ENCODE measurements at places on chromosomes 5 and 9.

GRCh38 chr5:6461793-6462650 is 13.4 kb downstream of the UBE2QL1 start:
- no peak for DNase-seq

DNA sequence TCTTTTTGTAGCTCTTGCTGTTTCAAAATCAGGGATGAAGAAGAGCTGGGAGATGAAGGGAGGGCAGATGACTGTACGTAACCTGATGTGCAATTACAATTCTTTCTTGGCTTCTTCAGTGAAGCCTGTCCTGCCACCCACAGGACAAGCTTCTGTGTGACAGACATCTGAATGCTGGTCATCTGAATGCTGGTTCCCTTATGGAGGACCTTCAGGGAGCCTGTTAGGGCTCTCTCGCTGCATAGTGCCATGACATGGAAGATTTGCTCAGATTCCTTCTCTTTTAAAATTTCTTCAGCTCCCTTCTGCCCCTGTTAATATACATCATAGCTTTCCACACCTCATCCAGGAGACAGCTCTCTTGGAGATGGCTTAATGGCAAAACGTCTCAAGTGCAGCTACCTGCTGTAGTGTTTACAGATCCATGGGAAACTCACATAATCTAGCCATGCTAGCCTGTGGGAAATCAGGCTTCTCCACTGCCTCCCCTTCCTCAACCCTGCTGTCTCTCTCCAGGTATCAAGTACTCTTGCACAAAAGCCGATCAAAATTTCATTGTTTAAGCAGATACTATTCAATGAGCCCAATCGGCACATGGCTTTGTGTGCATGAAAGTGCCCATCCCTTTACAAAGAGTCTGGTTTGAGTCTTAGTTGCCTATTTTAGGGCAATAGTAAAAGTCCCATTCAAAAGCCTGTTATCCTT is 134.6 kb downstream of the RAB3C start:
- DNase-seq: no peak

DNA sequence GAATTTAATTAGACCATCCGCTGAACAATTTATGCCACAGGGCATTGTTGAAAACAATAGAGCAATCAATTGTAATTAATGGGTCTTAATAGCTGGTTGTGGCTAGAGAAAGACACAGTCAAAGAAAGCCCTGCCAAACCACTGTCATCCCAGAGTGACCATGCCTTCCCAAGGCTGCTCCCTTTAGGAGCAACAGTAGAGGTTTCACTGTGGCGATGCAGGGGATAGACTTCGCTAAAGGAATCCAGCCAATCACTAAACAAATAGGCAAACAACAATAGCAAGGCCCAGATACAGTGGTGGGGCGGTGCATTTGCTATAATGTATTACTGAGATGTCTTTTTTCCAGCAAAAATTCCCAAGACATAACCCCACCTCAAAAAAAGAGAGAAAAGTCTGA is 87.8 kb upstream of the SLC27A6 start:
- DNase-seq: no peak

DNA sequence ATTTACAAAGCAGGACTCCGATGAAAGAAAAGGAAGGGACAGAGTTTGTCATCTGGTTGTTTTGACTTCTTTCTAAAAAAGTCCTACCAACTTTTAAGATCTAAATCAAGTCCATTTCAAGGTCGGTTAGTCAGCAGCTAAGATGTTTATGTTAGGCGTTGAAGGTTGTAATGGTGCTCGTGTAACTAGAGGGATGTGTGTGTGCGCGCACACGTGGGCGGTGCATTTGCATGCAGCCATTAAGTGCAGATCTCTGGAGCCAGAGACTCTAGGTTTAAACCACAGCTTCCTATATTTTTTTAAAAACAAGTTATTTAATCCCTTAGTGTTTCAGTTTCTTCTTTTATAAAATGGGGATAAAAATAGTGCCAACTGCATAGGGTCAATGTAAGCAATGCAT is 77.0 kb upstream of the SMIM32 start:
- no peak for DNase-seq

DNA sequence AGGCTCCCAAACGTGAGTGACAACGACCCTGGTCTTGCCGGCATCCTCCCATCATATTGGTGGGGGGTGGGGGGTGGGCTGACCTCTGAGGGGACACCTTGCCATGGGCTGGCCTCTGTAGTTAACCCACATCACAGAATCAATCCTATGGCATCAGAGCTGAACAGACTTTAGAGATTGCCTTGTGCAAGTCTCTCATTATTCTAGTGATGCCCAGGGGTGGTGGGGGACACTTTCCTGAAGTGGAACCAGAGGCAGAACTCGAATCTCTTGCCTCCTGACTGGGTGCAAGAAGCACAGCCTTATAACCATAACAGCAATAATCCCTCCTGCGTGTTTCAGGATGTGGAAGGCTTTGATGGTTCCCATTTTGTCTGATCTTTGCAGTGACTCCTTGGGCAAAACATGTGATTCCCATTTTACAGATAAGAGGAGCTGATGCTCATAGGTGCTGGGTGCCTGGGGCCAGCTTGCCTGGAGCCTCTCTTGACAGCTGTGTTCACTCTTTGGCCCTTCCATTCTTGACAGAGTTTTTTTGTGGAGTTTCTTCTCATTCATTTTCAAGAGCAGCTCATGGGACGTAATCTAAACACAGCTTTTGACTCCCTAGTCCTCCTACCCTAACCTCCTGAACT is 18.6 kb upstream of the PITX1 start:
- DNase-seq: no peak

DNA sequence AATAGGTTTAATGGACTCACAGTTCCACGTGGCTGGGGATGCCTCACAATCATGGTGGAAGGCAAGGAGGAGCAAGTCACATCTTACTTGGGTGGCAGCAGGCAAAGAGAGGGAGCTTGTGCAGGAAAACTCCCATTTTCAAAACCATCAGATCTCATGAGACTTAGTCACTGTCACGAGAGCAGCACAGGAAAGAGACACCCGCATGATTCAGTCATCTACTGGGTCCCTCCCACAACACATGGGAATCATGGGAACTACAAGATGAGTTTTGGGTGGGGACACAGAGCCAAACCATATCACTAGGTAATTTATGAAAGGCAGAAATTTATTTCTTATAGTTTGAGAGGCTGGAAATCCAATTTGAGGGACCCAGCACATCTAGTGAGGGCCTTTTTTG is 40.0 kb downstream of the MTREX start:
- peak; percentile 11 for DNase-seq

- no peak for DNase-seq
Measured at GRCh38 chr5:124398460-124398859, 348.0 kb downstream of the ZNF608 start.

DNA sequence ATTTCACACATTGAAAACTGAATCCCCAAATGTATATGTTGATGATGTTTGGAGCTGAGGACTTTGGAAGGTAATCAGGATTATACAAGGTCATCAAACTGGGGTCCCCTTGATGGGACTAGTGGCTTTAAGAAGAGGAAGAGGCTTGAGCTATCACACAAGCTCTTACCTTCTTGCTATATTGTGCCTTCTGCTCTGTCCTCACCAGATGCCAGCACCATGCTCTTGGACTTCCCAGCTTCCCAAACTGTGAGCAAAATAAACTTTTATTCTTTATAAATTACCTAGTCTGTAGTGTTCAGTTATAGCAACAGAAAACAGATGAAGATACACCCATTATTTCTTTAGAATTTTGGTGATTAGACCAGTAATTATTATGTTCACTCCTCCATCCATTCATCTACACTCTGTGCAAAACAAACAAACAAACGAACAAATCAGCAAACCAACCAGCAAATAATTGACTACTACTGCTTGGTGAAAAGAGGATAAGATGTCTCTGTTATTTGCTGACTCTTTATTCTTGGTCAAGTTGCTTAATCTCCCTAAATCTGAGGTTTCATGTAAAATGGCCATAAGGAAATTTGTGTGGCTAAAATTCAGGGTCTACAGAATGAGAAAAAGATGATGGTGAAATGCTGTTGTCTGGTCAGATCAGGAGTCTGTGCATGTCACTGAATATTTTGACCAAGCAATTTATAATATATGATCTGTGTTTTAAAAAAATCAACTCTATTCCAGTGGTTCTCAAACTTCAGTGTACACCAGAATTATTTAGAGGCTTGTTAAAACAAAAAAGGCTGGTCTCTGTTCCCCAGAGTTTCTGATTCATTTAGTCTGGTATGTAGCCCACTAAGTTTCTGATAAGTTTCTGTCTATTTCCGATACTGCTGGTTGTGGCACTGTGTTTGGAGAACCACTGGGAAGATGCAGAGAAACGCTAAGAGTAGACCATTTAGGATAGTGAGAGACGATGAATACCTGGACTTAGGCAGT is 854.1 kb downstream of the MAT2B start:
- DNase-seq: no peak

DNA sequence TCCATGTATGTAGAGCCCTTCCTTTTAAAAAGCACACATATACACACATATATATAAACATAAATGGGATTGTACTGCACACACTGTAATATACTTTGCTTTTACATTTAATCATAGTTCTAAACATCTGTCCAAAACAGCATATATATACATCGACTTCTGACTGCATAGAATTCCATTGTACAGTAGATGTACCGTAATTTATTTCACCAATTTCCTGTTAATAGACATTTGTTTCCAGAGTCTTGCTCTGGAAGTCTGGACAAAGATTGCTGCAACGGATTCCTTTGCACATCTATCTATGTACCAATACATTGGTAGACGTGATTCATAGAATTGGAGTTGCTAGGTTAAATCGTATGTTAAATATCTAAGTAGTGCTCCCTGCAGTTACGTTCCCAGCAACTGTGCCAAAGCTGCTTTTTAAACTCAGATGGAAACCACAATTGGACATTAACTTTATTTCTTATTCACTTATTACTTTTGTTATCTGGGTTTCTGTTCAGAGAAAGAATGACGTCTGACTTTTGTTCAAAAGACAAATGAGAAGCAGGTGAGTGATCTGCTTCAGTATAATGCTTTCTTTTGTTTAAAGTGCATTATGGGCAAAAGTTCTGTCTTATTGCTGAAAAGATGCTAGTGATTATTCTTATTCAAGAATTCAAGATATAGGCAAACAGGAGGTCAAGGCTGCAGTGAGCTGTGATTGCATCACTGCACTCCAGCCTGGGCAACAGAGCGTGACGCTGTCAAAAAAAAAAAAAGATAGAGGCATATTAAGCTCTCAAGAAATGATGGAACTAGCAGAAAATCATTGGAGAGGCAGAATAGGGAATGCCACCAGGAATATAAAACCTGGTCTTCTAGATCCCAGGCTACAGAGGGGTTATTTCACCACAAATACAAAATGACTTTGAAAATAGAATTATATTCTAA is 138.2 kb downstream of the FGF1 start:
- no peak for DNase-seq

- DNase-seq: no peak
Measured at GRCh38 chr5:127612441-127613141, 36.3 kb upstream of the CTXN3 start.

GRCh38 chr5:96975656-96976055 is 39.8 kb downstream of the LNPEP start:
- no peak for DNase-seq

- no peak for DNase-seq
Measured at GRCh38 chr5:124716169-124716568, 30.3 kb downstream of the ZNF608 start.

DNA sequence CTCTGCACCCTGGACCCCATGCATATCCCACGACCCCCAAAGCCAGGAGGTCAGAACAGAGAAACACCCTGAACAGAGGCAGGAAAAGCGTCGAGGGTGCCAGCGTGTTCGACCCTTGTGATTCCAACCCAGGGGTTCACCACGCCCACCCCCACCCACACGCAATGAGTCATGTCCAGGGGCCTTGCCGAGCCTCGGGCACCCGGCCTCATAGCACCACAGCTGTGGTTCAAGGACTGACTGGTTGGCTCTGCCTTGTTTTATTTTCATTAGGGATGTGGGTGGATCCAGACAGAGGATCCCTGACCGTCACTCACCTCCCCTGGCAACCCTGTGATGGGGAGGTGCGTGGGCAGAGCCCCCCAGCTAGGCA is 9.5 kb upstream of the QSOX2 start:
- no peak for DNase-seq

DNA sequence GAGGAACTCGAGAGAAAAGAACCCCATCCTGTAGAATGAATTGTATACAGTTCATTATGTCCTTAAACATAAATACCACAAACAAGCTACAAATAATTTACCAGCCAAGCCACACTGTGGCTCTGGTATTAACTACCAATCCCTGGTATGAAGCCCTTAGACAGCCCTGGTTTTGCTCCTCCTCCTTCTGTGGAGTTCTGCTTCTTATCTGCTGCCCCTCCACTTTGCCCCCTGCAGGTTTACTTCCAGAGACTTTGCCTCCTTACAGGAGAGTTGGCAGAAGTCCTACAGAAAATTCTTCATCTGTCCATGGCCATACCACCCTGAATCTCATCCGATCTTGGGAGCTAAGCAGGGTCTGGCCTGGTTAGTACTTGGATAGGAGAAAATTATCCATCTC is 219.8 kb downstream of the ACTL7B start:
- DNase-seq: no peak

DNA sequence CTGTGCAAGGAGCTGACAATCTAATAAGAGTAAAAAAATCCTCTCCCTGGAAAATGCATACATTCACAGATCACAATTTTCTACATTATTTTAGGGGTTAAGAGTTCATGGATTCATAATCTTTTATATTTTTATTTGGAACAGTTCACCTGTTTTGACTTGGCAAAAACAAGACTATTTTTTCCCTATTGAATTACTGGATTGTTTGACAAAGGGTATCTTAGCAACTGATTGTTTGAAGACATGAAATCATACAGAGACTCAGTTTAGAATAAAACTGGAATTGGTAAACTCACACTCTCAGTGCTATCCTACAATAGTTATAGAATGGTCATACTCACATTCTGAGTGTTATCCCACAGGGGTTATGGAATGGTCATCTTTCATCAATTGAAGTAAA is 358.2 kb upstream of the PTGER4 start:
- DNase-seq: no peak

DNA sequence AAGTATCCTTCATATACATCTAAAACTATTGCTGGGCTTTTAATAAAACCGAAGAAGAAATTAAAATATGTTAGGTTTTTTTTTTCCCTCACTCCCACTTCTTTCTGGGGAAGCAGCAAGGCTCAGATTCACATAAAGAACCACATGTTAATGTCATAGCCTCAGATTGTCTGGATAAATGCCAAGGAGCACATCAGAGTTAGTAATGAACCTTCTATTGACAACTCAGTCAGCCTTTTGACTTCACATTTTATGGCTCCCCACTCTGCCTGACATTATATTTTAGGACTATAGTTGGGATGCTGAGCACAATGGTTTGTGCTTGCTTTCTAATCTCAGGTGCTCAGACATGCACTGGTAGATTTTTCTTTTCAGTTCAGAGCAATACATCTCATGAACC is 21.8 kb downstream of the DMAC1 start:
- no peak for DNase-seq

- DNase-seq: peak; percentile 40
Measured at GRCh38 chr5:154477382-154478223, 424 bp downstream of the HAND1 start.

Data from inflammatory macrophage treated with lipopolysaccharide for 4 hours (primary cell).